Activated T-helper 17 cell treated with anti-CD3 and anti-CD28 coated beads, Interleukin-2, amount 50 U/mL, for 72 hours (primary cell): ENCODE measurements at places on chromosomes 12 and 14. TPM values are rescaled to one million over a fixed set of nuclear protein-coding genes. Genes with fewer than 3 reads are reported as not detected.
A peak's percentile ranks its signal among the peaks of the same experiment; 100 is the strongest.

GRCh38 chr12:78878459-78878858 is 13.9 kb downstream of the SYT1 start:
- ATAC-seq = no peak

- ATAC-seq = no peak
Measured at GRCh38 chr14:27387463-27387862, 789.6 kb upstream of the NOVA1 start.

GRCh38 chr12:3225154-3225795 is 148.1 kb downstream of the TSPAN9 start:
- peak; percentile 40 for ATAC-seq

TSPAN19 gene
- not detected for total RNA-seq

ZNF605 gene
- 8.5 TPM for total RNA-seq

PPP4R3A gene
- 143 TPM for total RNA-seq

AKAP5 gene
- 1.0 TPM for total RNA-seq

SLC10A1 gene
- not detected for total RNA-seq
